Common myeloid progenitor, CD34-positive (primary cell): ENCODE measurements at places on chromosomes 4 and X.

GRCh38 chr4:146165221-146165620 is 10.3 kb upstream of the LSM6 start:
- H3K27me3 ChIP-seq, result no peaks in the 10 kb centered on the region
- no peaks in the 10 kb centered on the region for H3K36me3 ChIP-seq
- no peaks in the 10 kb centered on the region for H3K4me1 ChIP-seq

- H3K27me3 ChIP-seq, result no peaks in the 10 kb centered on the region
- H3K27ac ChIP-seq, result no peak overlapping the region
- no peak for DNase-seq
- H3K4me3 ChIP-seq, result no peak overlapping the region
- peaks cover 15% of the 10 kb centered on the region for H3K4me1 ChIP-seq
- peaks cover 8% of the 10 kb centered on the region for H3K36me3 ChIP-seq
Measured at GRCh38 chr4:147620315-147620714, 3.1 kb downstream of the TMEM184C start.

DNA sequence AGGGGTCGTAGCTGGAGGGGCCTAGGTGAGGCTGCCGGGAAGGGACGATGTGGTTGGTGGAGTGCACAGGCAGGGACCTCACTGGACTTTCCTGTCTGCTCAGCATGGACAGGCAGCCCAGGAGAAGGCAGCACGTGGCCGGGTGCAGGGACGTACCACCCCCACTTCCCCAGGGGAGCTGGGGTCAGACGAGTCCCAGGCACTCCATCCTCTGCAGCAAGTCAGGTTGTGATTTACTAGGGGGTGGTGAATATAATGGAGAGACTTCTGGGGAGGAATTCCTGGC is 1.5 kb upstream of the CTBP1 start:
- no peaks in the 10 kb centered on the region for H3K27me3 ChIP-seq
- peaks cover 5% of the 10 kb centered on the region for H3K36me3 ChIP-seq
- H3K4me1 ChIP-seq, result peaks cover 2% of the 10 kb centered on the region
- no peak overlapping the region for H3K27ac ChIP-seq

DNA sequence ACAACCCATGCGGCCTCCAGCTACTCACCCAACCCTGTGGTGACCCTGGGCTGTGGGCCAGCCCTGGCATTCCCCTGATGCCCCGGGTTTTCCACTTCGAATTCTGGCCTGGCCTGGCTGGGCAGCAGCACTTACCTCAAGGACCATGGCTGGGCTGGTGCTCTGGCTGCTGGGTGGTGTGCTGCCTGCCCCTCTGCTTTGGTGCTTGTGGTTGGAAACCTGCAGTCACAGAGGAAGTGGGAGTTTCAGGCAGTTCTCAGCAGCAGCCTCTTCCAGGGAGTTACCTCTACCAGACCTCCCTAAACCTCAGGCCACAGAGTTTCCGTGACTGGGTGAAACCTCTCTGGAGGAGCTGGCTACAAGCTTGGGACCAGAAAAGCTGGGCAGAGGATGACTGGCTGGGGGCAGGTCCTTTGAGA is at the start of gene CXCR3:
CXCR3 (minus strand) TSS at position 209 of the 419 bp plus-strand sequence; CDS start at position 147, 62 bp downstream.
- H3K4me1 ChIP-seq, result peaks cover 45% of the 10 kb centered on the region
- peak; percentile 37 for DNase-seq
- H3K4me3 ChIP-seq, result no peak within 1 kb of the TSS
- peaks cover 4% of the 10 kb centered on the region for H3K36me3 ChIP-seq

GRCh38 chrX:21723084-21723483 is 34.8 kb downstream of the SMPX start:
- H3K4me1 ChIP-seq, result no peaks in the 10 kb centered on the region
- H3K36me3 ChIP-seq, result no peaks in the 10 kb centered on the region
- H3K4me3 ChIP-seq, result no peak overlapping the region
- no peak for DNase-seq

DNA sequence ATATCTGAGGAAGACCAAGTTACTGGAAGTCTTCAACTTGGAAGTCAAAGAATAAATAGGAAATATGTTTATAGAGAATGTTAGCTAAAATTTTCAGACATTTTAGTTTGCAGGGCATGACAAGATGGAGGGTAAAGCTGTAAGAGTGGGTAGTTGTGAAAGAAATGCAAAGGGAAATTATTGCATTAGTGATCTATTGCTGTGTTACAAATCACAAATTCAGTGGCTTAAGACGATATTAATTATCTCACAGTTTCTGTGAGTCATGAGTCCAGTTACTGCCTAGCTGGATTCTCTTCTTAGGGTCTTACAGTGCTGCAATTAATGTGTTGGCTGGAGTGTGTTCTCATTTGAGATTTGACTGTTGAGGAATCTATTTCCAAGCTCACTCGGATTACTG is 62.9 kb upstream of the CAMK2D start:
- peaks cover 36% of the 10 kb centered on the region for H3K4me1 ChIP-seq
- no peaks in the 10 kb centered on the region for H3K36me3 ChIP-seq
- H3K4me3 ChIP-seq, result no peak overlapping the region
- DNase-seq, result no peak

- H3K4me1 ChIP-seq, result no peaks in the 10 kb centered on the region
- H3K27me3 ChIP-seq, result no peaks in the 10 kb centered on the region
- no peak for DNase-seq
- no peak overlapping the region for H3K4me3 ChIP-seq
Measured at GRCh38 chr4:39435659-39436563, 22.8 kb downstream of the RPL9 start.

- no peak for DNase-seq
- H3K36me3 ChIP-seq, result no peaks in the 10 kb centered on the region
- no peak overlapping the region for H3K27ac ChIP-seq
- H3K4me3 ChIP-seq, result no peak overlapping the region
- no peaks in the 10 kb centered on the region for H3K27me3 ChIP-seq
Measured at GRCh38 chr4:106893395-106893881, 142.7 kb downstream of the DKK2 start.

GRCh38 chr4:188822698-188823097 is 683.5 kb downstream of the TRIML1 start:
- H3K27me3 ChIP-seq, result no peaks in the 10 kb centered on the region
- no peak for DNase-seq
- no peaks in the 10 kb centered on the region for H3K36me3 ChIP-seq
- H3K4me1 ChIP-seq, result no peaks in the 10 kb centered on the region
- no peak overlapping the region for H3K4me3 ChIP-seq
- no peak overlapping the region for H3K27ac ChIP-seq

DNA sequence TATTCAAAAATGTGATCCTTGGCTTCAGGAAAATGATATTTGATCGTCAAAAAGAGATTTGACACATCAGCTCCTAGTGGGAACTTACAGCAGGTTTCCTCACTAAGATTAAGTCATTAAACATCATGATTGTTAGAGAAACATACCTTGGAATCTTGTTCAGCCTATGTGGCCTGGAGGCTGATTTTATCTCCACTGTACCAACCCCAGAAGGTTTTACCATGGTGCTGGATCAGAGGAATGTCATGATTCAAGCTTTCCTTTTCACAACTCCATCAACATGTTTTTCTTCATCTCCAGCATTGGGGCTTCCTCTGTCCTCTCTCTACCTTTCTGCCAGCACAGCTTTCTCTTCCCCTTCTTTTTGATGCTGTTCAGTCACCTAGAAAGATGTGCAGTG is 68.4 kb upstream of the MID1IP1 start:
- no peak overlapping the region for H3K4me3 ChIP-seq
- no peak overlapping the region for H3K27ac ChIP-seq
- H3K36me3 ChIP-seq, result no peaks in the 10 kb centered on the region
- no peak for DNase-seq

DNA sequence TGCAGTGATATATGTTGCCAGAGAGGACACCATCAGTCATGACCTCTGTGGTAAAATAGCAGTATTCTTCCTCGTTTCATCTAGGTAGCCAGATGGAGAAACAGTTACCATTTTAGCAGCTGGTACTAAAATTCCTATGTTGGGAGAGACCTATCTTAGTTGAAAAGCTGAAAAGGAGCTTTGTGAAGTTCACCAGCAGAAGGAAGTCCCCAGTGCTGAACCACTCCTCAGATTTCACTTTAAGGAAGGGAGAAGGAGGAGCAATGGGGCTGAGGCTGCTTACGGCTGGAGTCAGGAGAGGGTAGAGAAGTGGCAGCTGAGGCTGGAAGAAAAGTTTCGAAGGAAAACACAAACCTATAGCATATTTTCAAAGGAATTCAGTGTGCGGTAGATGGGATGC is 103.7 kb downstream of the ATXN3L start:
- DNase-seq, result no peak
- H3K4me3 ChIP-seq, result no peak overlapping the region
- no peaks in the 10 kb centered on the region for H3K4me1 ChIP-seq

- no peaks in the 10 kb centered on the region for H3K36me3 ChIP-seq
- no peak overlapping the region for H3K27ac ChIP-seq
- no peak for DNase-seq
- H3K4me3 ChIP-seq, result no peak overlapping the region
Measured at GRCh38 chr4:40699648-40700047, 50.1 kb upstream of the NSUN7 start.

GRCh38 chrX:137164329-137164728 is 130.5 kb upstream of the GPR101 start:
- no peaks in the 10 kb centered on the region for H3K36me3 ChIP-seq
- H3K4me1 ChIP-seq, result no peaks in the 10 kb centered on the region
- no peak overlapping the region for H3K4me3 ChIP-seq
- H3K27ac ChIP-seq, result no peak overlapping the region
- no peaks in the 10 kb centered on the region for H3K27me3 ChIP-seq

DNA sequence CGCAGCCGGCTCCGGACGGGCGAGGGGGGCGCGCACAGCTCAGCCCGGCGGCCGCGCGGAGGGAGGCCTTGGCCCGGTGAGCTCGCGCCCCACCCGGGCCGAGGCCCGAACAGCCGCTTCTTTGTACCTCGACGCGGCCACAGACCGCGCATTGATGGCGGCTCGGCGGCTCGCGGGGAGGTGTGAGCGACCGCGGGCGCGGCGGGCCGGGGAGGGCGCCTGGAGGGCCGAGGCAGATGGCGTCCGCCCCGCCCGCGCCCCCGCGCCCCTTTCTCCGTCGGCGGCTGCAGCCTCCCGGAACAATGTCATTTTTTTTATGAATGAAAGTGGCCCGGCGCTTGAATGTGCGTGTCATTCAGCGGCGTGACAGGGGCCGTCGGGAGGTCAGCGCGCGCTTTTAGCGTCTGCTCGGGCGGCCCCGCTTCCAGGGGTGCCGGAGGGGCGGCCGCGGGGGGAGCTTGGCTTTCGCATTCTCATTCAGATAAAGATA is 1.8 kb downstream of the FGFR3 start:
- peak; percentile 29 for DNase-seq
- peaks cover 14% of the 10 kb centered on the region for H3K27me3 ChIP-seq
- no peaks in the 10 kb centered on the region for H3K36me3 ChIP-seq
- peaks cover 24% of the 10 kb centered on the region for H3K4me1 ChIP-seq
- H3K4me3 ChIP-seq, result no peak overlapping the region

DNA sequence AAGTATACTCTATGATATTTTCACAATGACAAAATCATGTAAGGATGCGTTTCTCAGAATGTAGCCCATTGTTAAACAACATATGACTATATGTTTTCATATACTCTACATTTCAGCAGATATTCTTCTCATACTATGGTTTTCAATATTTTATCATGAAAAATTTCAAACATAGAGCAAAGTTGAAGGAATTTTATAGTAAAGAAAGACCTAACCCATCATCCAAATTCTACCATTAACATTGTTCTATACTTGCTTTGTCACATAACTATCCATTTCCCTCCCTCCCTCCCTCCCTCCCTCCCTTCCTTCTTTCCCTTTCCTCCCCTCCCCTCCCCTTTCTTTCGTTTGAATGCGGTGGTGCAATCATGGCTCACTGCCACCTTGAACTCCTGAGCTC is 109.4 kb downstream of the FHIP1A start:
- no peaks in the 10 kb centered on the region for H3K36me3 ChIP-seq
- no peaks in the 10 kb centered on the region for H3K4me1 ChIP-seq
- no peak overlapping the region for H3K4me3 ChIP-seq
- H3K27me3 ChIP-seq, result no peaks in the 10 kb centered on the region
- H3K27ac ChIP-seq, result no peak overlapping the region
- DNase-seq, result no peak

DNA sequence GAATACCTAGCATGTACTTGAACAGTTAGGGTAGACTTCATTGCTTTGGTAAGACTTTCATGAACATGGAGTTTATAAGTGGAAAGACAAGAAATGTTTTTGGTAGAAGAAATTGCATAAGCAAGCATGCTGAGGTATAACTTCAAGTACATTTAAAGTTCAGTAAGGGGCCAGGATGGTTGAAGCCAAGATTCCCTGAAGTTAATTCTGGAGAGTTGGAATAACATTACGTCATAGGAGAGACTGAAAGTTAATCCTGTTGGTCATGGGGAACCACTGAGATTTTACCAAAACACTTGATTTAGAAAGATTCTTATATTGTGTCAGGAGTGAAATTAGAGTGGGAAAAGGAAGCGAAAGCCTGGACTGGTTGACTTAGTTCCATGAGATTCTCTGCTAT is 767.5 kb upstream of the MAGEB2 start:
- DNase-seq, result no peak
- H3K4me1 ChIP-seq, result peaks cover 2% of the 10 kb centered on the region
- H3K36me3 ChIP-seq, result no peaks in the 10 kb centered on the region
- H3K27me3 ChIP-seq, result no peaks in the 10 kb centered on the region
- no peak overlapping the region for H3K27ac ChIP-seq

GRCh38 chr4:100188829-100189228 is 1.4 kb downstream of the DDIT4L start:
- DNase-seq, result peak; percentile 1
- H3K4me3 ChIP-seq, result no peak overlapping the region
- no peaks in the 10 kb centered on the region for H3K36me3 ChIP-seq
- H3K27me3 ChIP-seq, result peaks cover 13% of the 10 kb centered on the region
- H3K4me1 ChIP-seq, result no peaks in the 10 kb centered on the region

DNA sequence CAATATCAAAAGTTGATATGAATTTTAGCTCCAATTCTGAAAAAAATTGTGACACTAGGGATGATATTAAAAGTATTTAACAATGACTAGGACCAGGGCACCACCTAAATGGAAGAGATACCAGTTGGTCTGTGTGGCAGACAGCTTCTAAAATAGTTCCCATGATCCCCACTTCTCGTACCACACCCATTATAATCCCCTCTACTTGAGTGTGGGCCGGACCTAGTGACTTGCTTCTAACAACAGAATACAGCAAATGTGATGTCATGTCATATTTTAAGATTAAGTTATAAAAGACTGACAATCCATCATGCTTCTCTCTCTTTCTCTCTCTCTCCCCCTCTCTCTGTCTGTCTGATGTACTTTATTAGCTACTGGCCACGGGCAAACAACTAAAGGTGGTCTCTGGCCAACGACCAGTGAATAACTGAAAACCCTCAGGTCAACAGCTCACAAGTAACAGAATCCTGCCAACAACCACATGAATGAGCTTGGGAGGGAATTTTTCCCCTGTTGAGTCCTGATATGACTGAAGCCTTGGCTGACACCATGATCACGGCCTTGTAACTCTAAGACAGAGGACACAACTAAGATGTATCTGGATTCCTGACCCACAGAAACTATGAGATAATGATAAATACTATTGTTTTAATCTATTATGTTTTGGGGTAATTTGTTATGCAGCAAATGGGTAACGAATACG is 34.4 kb downstream of the FAM13A start:
- DNase-seq, result no peak
- no peaks in the 10 kb centered on the region for H3K4me1 ChIP-seq
- no peaks in the 10 kb centered on the region for H3K27me3 ChIP-seq
- H3K4me3 ChIP-seq, result no peak overlapping the region

- no peaks in the 10 kb centered on the region for H3K4me1 ChIP-seq
- H3K27ac ChIP-seq, result no peak overlapping the region
- peaks cover 9% of the 10 kb centered on the region for H3K36me3 ChIP-seq
- DNase-seq, result no peak
- H3K27me3 ChIP-seq, result no peaks in the 10 kb centered on the region
Measured at GRCh38 chr4:145153904-145154298, 26.5 kb downstream of the OTUD4 start.
